ENCODE measurements at places on chromosomes 1 and 21. TPM values are rescaled to one million over a fixed set of nuclear protein-coding genes. Genes with fewer than 3 reads are reported as not detected.

Gene GNAT2
- not detected for total RNA-seq

Gene PEX11B
- total RNA-seq = 19.4 TPM

Gene ENAH
- total RNA-seq = 77.8 TPM

Gene PYHIN1
- total RNA-seq = not detected

Gene HTR1D
- total RNA-seq = 12.2 TPM

Measured in A549 treated with CpdA at 1 μM for 4 hours (cell line).